ENCODE measurements at places on chromosomes 4 and X.
A peak's percentile ranks its signal among the peaks of the same experiment; 100 is the strongest.

- no peak for DNase-seq
These were observed 69.5 kb downstream of the RRAGB start for GRCh38 chrX:55787063-55787462.

- peak; percentile 53 for DNase-seq
These were observed at the start of gene NDUFC1 for GRCh38 chr4:139301821-139302611. NDUFC1 (minus strand) TSS chr4:139302477; CDS start chr4:139295798, 6,679 bp downstream.

DNA sequence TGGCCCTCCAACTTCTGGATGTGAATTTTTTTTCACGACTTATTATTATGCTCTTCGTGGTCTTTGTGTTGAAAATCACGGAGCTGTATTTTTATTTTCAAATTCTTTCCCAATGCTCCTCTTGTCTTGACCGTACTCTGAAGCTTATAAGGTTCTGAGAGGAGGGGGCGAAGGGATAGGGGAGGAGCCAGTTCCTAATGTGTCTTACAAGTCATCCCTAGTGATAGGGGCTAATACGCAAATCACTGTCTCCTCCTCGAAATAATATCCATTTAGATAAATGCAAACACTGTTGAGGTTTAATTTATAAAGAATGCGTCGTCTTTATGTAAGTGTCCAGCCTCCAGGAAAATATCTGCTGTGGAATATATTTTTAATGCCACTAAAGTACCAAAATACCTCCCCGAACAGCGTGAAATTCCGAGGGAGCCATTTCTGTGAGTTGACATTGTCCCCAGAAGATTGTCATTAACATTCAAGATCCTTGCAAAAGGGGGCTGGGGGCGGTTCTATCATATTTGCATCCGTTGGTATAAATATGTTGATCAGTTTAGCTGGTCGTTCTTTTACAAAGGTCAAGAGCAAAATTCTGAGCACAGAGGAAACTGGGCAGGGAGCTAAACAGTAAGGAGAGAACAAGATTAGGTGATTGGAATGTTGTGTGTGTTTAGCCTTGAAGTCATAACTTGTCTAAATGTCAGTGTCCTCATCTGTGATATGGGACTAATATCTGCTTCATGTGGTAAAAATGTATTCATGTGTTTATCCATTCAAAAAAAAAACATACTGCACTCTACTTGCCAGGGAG is 3.7 kb upstream of the FAT1 start:
- DNase-seq, result no peak

DNA sequence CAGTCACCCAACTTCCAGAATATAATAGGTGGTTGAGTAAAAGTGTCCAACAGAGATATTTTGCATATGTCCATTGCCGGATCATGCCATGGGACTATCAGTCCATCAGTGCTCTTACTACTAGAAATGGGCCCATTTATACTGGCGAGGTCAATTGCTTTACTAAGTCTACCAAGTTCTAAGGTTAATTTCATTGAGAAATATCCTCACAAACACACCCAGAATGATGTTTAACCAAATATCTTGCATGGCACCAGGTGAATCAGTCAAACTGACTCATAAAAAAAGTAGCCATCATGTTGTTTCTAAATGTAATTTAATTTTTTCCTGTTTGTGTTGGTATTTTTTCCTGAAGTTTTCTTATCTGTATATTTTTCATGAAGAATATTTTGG is 1217.0 kb downstream of the RAPGEF2 start:
- no peak for DNase-seq

GRCh38 chr4:89724716-89725115 is 112.2 kb downstream of the SNCA start:
- no peak for DNase-seq

GRCh38 chr4:112752061-112752460 is 115.1 kb downstream of the LARP7 start:
- no peak for DNase-seq

DNA sequence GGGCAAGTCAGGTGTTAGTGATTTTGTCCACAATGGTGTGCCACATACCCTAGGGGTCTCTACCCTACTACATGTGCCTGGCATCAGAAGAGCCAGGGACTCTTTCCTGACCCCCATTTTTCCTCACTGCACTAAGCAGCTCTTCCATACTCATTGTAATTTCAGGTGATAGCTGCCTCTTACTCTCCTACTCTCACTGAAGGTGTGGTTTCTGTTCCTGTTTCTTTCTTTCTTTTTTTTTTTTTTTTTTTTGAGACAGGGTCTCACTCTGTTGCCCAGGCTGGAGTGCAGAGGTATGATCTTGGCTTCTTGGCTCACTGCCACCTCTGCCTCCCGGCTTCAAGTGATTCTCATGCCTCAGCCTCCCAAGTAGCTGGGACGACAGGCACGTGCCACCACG is 164.9 kb upstream of the USP9X start:
- no peak for DNase-seq

GRCh38 chrX:19904778-19905367 is 17.5 kb upstream of the SH3KBP1 start:
- DNase-seq, result no peak

GRCh38 chr4:89674876-89675459 is 162.0 kb downstream of the SNCA start:
- DNase-seq, result no peak

- DNase-seq, result no peak
These were observed 292.8 kb upstream of the ARSJ start for GRCh38 chr4:114272226-114272625.

GRCh38 chr4:791252-791897 is 34.6 kb downstream of the CPLX1 start:
- peak; percentile 10 for DNase-seq

DNA sequence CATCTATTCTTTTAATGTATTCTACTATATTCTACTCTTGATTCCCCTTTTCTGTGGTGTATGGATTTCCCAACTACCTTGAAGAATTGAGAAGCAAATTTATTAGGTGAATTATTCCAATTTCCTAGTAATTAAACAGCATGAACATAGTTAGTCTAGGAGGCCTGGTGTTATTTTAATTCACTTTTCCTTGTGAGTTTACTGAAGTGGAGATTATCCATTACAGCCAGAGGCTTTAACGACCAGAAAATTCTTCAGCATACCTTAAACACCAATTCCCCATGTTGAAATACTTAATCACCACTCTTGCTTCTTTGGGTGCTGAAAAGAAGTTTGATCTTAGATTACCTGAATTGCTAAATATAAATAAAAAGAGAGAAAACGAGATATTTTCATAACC is 29.4 kb downstream of the FAT4 start:
- no peak for DNase-seq

DNA sequence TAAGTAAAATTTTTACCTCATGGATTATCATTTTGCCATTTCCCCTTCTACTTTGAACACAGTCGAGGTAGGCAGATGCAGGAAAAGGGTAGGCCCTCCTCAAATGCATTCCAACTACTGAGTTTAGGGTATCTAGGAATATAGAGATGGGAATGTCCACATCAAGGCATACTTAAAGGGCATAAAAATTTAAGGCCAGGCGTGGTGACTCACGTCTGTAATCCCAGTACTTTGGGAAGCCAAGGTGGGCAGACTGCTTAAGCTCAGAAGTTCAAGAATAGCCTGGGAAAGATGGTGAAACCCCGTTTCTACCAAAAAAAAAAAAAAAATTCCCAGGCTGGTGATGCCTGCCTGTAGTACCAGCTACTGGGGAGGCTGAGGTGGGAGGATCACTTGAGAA is 146.5 kb downstream of the PDGFC start:
- DNase-seq, result no peak

GRCh38 chr4:106875340-106875739 is 160.8 kb downstream of the DKK2 start:
- DNase-seq, result no peak

DNA sequence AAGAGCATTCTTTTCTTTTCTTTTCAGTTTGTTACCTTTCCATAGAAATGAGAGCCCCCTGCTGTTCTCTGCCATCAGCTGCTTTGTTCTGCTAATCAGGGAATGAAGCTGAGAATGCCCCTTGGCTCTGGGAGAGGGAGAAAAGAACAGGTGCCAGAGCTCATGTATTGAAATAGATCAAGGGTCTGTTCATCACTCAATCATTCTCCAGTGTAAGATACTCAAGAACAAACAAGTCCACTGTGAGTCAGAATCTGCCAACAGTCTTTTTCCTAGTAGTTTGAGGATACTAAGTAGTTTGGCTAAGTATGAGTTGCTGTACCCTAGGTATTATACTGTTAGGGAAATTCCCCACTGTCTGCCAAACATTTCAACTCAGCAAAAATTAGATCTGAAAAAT is 144.3 kb downstream of the RTL3 start:
- no peak for DNase-seq

DNA sequence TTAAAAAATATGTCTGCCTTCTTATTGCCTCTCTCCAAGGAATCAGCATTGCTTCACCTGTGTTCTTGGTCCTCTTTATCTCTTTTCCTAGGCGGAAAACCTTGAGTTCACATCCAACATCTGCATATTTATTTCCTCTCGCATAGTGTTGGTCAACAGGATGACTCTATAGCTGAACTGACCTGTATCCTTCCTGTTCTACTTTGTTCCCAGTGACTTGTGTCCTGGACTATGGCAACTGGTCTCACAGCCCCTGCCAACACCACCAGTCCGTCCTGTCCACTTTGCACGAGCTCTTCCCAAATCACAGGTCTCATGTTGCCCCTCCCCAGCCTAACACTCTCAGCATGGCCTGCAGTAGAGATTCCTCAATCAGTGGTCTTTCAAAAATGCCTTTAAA is 2.0 kb downstream of the DIPK2B start:
- DNase-seq, result no peak

DNA sequence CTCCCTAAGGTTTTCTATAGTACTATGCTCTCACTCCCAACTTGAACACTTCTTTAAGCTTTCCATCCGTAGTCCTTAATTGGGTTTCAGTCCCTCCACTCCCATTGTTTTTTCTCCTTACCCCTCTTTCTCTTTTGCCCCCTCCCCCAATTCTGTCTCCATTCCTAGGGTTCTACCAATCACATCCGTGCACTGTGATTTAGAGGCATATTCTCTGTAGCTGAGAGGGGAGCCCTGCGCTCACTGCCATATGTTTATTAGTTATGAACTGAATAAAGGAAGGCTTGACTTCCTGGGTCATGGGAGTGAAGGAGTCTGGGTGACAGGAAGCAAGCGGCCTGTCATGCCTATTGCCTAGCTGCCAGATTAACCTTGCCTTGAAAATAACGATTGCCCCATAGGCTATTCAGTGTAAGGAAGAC is 471 bp downstream of the MCTS1 start:
- no peak for DNase-seq

DNA sequence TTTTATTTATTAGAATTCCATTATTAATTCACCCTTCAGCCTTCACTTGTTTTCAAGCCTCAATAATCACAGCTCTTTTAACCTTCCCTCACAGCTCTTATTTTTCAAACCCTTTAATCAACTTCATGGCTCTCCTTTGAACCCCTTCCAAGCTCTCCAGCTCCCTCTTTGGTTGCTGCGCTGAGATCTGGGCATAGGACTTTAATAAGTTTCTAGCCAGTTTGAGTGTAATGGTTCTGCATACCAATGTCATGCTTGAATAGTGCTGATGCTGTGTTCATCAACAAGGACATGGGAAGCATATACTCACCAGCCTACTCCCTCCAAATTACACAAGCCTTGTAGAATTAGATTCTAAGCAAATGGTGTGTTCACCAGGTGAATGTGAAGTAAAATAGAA is 3.5 kb upstream of the RNF212 start:
- no peak for DNase-seq

GRCh38 chr4:77636902-77637301 is 31.3 kb downstream of the CXCL13 start:
- no peak for DNase-seq

DNA sequence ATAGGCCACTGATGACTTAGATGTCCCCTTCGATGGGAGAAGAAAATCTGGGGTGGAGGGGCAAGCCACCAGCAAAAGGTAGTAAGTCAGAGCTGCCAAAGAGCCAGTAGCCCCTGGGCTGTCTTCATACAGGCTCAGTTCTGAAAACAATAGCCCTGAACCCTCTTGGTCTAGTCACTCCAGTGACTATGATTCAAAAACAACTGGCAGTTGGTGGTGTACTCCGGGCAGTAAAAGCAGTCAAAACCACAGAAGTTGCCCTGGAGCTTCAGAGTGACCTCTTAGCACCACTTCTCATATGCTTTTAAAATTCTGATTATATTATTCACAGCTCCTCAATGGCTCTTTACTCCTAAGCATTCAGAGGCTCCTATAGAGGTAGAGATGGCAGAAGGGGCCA is 164.3 kb upstream of the MAMLD1 start:
- DNase-seq, result no peak

DNA sequence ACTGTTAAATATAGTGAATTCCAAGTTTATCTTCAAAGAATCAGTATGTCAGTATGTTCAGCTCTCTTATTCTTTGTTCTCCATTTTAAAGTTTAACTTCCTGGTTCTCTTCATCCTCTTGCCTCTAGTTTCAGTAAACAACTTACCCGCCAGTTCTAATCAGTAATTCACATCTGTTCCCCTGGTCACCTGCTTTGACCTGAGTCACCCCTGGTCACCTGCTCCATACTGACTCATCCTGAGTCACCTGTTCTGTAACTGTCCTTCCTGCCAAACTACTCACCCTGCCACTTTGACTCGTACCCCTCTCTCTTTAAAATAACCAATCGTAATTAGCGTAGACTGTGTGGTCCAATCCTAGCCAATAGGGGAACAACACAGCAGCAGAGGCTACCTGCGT is 992.7 kb upstream of the HS3ST1 start:
- no peak for DNase-seq

DNA sequence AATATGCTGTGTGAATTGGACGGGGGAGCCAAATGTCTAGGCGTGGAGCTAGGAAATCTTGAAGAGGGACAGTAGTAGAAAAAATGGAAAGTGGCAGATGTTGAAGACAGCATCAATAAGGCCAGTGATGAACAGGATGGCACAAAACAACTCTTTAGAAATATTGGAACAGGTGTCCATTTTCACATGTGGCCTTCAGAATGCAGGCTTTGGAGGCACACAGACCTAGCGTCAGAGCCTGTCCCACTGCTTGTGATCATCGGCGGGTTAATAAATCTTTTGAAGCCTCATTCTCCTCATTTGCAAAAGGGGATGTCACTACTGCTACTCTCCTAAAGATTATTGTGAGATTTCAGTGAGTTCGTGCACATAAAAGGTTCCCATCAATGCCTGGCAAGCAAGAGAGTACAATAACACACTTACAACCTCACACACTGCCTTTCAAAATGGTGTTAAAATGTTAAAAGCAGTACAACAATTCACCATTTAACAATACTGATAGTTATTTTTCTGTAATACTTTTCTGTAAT is 2.4 kb downstream of the PDLIM3 start:
- no peak for DNase-seq
